ENCODE measurements at places on chromosomes 12 and 14.

GRCh38 chr12:2008677-2009076 is 4.4 kb upstream of the DCP1B start:
- DNase-seq, result no peak

DNA sequence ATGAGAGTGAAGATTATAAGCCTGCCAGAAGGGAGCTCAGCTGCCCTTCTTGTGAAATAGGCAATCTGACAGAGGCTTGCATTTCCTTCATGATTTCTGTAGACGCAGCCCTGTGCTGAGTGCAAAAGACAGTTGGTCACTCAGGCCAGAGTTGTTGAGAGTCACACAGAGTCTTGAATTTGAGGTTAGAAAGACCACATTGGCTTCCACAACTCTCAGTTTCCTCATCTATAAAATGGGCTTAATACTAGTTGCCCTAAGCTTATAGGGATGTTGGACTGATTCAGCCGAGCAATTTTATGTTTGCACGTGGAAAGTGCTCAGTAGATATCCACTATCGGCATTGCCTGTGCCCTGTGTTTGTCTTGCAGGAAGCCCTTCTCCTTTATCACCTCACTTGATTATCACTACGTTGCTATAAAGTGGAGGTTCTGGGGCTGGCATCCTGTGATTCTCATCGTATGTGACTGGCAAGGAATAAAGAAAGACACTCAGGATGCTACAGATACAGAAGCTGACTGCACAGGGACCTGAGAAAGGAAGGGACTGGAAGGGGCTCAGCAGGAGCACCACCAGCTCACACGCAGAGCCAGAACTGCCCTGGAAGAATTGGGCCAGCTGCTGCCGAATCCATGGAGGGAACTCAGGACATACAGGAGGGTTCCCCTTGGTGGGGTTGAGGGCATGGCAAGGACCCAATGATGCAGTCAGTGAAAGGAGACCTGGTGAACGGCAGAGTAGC is 19.8 kb upstream of the SERPINA4 start:
- no peak for DNase-seq

GRCh38 chr12:123453165-123453564 is 4.8 kb upstream of the SNRNP35 start:
- no peak for DNase-seq

- no peak for DNase-seq
These were observed 33.5 kb upstream of the DICER1 start for GRCh38 chr14:95190857-95191256.

GRCh38 chr12:123389560-123390351 is 5.8 kb downstream of the KMT5A start:
- DNase-seq, result no peak

DNA sequence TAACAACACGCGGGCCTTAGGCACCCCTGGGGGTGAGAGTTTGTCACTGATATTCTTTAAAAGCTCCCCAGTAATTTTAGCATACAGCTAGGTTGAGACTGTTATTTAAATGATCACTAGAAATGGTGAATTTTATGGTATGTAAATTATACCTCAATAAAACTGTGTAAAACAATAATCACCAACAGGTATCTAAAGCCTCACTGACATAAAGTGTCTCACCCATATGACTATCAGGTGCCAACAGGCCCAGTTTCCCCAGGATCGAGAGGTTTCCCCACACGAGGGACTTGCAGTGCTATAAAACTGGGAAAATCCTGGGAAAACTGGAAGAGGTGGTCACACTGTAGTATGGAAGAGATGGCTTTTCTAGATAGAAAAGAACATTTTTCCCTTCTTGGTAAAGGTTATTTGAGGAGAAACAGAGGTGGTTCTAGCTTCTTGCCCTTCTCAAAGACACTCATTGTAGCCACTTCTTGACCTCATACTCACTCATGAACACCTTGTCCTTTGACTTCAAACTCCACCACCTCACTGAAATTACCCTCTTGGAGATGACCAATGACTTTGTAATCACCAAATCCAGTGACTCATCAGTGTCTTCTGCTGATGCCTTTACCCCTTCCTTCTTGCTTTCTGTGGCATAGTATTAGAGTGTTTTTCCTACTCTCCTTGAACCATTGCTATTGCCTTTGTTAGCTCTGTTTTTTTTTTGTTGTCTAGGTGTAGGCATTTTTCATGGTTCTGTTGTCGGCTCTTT is 24.8 kb upstream of the NUBPL start:
- DNase-seq, result no peak

GRCh38 chr12:54193434-54193833 is 4.6 kb upstream of the SMUG1 start:
- no peak for DNase-seq

- no peak for DNase-seq
These were observed 117.8 kb downstream of the HMGA2 start for GRCh38 chr12:65942102-65942501.

- no peak for DNase-seq
These were observed 1104.7 kb upstream of the TMEM132C start for GRCh38 chr12:127162307-127162706.

GRCh38 chr12:111446631-111447570 is 41.2 kb downstream of the SH2B3 start:
- DNase-seq, result no peak

DNA sequence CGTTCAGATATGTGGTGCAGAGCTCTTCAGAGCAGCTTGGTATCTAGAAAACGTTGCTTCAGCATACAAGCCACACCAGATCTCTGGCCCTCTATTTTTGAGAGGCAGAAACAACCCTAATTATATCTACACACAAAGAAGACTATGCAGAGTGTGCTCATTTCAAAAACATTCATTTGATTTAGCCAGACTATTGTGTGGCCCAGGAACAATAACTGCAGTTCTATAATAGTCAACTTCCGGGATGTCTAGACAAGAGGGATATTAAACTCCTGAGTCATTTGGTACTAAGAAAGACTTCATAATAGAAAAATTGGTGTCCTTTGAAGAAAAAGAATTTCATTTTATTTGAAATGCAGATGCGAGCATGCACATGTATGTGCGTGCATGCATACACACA is 153.8 kb downstream of the PELI2 start:
- no peak for DNase-seq

DNA sequence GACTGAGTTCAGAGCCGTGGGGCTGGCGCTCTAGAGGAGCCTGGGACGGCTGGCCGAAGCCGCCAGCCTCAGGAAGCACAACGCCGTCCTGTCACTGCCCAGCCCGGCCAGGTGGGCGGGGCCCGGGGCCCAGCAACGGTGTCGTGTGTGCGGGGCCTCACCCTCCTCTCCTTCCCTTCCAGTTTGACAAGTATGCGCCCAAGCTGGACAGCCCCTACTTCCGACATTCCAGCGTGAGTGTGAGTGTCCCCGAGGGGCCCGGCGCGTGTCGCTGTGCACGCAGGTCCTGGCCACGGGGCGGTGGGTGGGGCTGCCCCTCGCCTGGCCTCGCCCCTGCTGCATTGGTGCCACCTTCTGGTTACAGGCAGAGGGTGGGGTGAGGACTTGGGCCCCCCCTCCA is 38.3 kb downstream of the LRCOL1 start:
- no peak for DNase-seq

- DNase-seq, result no peak
These were observed 3.4 kb downstream of the TRHDE start for GRCh38 chr12:72275526-72275925.

DNA sequence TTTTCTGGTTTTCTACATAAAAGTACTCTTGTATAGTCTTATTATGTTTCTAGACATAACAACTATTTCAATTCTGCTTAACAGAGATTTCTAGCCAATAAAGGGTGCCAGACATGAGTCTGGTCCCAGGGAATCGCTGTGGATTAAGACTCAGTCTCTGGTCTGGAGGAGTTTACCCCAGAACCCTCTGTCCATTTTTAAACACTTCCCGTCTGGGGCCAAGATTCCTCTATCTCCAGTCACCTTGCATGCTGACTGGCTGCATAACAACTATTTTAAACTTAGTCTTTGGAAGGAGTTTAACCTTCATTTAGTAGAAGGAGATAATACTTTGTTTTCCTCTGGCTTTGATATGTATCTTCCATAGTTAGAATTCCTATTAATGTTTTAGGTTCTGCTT is 163.1 kb upstream of the IFNG-AS1 start:
- DNase-seq, result no peak

DNA sequence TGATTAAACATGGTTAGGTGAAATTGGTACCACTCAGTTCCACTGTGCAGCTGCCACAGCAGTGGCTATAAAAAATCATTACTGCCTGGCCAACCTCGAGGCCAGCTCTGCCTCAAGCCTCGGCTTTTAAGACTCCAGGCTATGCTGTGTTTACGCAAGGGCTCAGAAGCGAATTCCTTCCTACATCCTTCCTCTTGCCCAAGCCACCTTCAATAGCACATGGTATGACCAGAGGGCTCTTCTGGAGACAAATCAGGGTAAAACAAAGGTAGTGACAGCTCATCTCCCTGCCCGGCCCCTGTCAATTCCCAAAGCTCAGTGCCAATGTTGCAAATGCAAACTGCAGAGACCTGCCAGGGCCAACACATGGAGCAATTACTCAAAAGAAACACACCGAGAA is 31.9 kb downstream of the NUAK1 start:
- no peak for DNase-seq

DNA sequence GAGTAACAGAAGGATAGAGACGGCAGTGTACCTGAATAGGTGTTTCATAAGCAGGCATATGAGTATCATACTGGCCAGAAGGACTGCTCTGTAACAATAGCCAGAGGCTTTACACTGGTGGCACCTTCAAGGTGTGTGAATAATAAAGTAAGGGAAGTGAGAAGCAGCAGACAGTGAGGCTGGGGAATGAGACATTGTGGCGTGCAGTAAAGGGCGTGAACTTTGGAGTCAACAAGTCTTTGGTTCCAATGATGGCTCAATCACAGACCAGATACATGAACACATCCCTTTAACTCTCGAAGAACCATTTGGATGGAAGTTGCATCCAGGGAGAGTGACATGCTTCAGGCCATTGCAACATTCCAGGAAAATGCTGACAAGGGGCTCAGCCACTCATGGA is 32.0 kb upstream of the CCND2 start:
- no peak for DNase-seq

GRCh38 chr12:77720258-77720657 is 110.4 kb upstream of the NAV3 start:
- no peak for DNase-seq

DNA sequence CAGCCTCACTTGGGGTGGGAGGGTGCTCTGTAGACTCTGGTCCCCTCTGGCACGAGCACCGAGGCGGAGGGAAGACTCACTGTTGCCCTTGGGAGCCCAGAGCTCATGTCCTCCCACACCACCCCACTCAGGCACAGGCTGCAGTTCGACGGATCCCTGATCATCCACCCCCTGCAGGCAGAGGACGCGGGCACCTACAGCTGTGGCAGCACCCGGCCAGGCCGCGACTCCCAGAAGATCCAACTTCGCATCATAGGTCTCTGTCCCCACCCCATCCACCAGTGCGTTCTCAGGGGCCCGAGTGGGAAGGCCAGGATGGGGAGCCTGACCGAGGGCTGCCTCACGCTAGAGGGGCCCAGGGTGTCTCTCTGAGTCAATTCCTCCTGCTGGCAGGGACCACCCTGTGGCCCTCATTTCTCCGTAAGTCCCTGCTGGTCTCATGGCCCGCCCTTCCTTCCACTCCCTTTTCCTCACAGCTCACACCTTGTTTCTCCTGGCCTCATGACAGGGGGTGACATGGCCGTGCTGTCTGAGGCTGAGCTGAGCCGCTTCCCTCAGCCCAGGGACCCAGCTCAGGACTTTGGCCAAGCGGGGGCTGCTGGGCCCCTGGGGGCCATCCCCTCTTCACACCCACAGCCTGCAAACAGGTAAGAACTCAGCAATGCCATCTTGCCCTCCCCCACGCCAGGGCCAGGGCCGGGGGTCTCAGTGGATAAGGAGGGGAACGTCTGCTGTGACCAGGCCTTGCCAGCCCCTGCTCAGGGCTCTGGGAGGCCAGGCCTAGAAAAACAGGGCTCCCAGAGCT is 27.0 kb downstream of the PAPLN start:
- DNase-seq, result no peak

DNA sequence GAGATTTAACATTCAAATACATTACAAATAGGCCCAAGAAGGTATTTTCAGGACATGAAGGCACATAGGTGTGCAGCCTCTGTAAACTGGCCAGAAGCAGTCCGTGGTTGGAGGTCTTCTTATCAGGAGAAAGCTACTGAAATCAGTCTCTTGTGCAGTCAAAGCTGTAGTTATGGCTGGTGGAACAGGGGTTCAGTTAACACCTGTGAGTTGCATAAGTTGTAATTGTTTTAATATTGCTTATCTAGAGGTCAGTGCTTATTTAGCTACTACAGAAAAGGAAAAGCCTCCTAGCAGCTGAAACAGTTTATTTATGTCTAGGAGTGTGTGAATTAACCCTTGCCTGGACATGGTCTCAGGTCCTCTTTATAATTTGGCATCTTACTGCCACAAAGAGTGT is 377.6 kb upstream of the MDGA2 start:
- no peak for DNase-seq

GRCh38 chr12:20364501-20364900 is 3.8 kb upstream of the PDE3A start:
- no peak for DNase-seq

- DNase-seq, result no peak
These were observed 44.9 kb downstream of the CHST11 start for GRCh38 chr12:104501660-104502059.

- no peak for DNase-seq
These were observed 950.6 kb downstream of the GALC start for GRCh38 chr14:87042354-87042753.

- DNase-seq, result no peak
These were observed 13.9 kb upstream of the RPH3A start for GRCh38 chr12:112777387-112778310.

DNA sequence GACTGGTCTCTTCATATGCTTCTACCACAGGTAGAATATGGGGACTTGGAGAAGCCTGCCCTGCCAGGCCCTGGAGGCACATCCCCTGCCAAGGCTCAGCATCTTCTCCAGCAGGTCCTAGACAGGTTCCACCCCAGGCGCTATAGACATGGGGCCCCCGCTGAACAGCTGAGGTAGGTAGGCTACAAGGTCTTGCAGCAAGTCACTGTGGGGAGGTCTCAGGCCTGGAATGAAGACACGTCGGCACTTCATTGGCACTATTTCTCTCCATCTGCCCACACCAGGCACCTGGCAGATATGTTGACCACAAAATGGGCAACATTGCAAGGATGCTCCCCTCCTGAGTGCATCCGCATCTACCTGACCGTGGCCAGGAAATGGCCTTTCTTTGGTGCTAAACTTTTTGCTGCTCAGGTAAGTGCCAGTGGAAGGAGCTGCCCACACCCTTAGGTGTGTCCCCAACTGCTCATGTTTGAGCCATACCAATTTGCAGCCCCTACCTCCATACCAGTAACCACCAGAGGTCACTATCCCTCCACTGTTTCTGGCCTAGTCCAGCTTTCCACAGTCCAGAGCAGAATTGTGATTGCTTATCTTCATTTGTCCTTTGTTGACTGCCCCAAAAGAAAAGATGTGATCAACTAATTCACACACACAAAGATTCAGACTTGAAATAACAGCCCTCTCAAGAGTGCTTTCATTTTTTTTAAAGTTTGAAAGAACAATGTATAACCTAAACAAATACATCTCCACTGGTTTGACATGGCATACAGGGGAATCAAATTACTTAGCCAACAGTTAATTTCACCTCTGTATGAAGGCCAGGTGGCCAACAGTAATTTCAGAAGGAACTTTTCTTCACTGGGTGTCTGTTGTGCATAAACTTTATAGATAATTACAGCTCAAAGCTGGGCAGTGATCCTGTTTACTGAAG is 16.1 kb downstream of the PIGH start:
- no peak for DNase-seq
